ENCODE measurements at places on chromosomes 12 and 14. TPM values are rescaled to one million over a fixed set of nuclear protein-coding genes. Genes with fewer than 3 reads are reported as not detected.

The PSEN1 gene
- 41.9 TPM for total RNA-seq

The PSMB5 gene
- 491 TPM for total RNA-seq

The ADCY4 gene
- 0.84 TPM for total RNA-seq

The LAG3 gene
- total RNA-seq: 4.1 TPM

The NDRG2 gene
- 17.1 TPM for total RNA-seq

GRCh38 chr12:56980941-56981530, 23.6 kb upstream of the RDH16 start:
- no peak overlapping the region for H3K4me3 ChIP-seq
- no peaks in the 10 kb centered on the region for H3K36me3 ChIP-seq
- H3K4me1 ChIP-seq: no peaks in the 10 kb centered on the region
- no peak overlapping the region for H3K27ac ChIP-seq

DNA sequence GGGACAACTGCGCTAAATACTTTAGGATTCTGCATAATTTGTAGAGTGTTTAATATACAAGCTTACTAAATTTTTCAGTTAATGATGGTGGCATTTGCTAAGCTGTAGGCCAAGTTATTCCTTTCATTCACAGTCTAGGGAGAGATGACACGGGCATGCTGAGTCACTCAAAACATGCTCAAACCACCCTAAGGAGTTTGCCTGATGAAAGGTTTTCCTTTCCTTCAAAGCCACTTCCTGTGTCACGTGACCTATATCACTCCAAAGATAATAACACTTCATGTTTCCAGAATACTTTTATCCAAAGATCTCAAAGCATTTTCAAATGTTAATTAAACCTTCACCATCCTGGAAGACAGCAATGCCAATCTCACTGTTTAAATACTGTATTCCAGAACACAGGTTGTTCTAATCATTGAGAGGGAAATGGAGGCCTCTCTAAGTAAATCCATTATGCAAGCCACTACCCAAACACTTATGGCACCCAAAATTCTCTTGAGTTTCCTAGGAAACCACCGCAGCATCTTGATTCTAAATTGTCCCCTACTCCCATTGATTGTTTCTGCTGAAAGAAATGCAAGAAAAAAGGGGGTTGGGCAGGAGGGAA, 207.0 kb upstream of the CDKN3 start:
- H3K36me3 ChIP-seq: no peaks in the 10 kb centered on the region
- no peak overlapping the region for H3K27ac ChIP-seq
- peak; percentile 53 for DNase-seq
- peaks cover 3% of the 10 kb centered on the region for H3K4me1 ChIP-seq
- no peaks in the 10 kb centered on the region for H3K27me3 ChIP-seq

DNA sequence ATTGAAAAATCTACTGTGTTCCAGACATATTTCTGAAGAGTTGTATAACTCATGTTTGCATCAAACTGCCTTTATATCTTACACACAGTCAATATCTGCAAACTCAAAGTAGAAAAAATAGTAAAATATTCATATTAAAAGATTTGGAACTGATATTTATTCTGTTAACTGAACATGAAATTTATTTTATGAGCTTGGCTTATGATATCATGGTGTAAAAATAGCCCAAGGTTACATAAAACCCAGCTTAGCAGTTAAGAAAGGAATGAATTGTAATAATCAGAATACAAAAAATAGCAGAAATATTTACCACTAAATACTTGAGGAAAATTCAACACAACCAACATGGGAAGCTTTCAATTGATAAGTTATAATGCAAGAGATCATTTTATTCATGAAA, 367.9 kb downstream of the FLRT2 start:
- DNase-seq: no peak
- H3K4me1 ChIP-seq: no peaks in the 10 kb centered on the region
- no peaks in the 10 kb centered on the region for H3K36me3 ChIP-seq
- H3K27ac ChIP-seq: no peak overlapping the region

- DNase-seq: peak; percentile 51
- no peaks in the 10 kb centered on the region for H3K27me3 ChIP-seq
- no peak overlapping the region for H3K4me3 ChIP-seq
Observed at GRCh38 chr14:105980224-105980623, 453.8 kb downstream of the TMEM121 start.

GRCh38 chr14:34785223-34786006, 71.0 kb upstream of the CFL2 start:
- no peaks in the 10 kb centered on the region for H3K4me1 ChIP-seq
- no peak overlapping the region for H3K4me3 ChIP-seq
- H3K36me3 ChIP-seq: peaks cover 45% of the 10 kb centered on the region
- no peak for DNase-seq
- H3K27me3 ChIP-seq: no peaks in the 10 kb centered on the region
- H3K27ac ChIP-seq: no peak overlapping the region

DNA sequence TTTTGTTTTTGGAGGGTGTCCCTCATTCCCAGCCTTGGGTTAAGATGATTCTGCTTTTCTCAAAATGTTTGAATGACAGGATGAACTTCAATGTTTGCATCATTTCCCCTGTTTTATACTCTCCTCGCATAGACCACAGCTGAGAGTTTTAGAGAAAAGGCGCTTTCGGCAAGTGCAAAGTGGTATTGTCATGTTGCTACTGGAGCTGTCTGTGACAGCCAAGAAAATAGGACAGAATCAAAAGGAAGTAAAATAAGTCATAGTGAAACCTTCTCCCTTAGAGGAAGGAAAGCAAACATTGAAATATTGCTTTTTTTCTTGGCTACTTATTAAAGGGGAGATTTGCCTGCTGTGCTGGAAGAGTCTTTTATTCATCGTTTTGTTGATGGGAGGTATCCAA, 33.5 kb upstream of the ARHGAP5 start:
- no peak overlapping the region for H3K4me3 ChIP-seq
- H3K27me3 ChIP-seq: no peaks in the 10 kb centered on the region
- H3K36me3 ChIP-seq: no peaks in the 10 kb centered on the region
- no peaks in the 10 kb centered on the region for H3K4me1 ChIP-seq

GRCh38 chr14:102279282-102279681, 25.7 kb downstream of the MOK start:
- no peak for DNase-seq
- H3K4me3 ChIP-seq: no peak overlapping the region
- no peaks in the 10 kb centered on the region for H3K36me3 ChIP-seq
- H3K27ac ChIP-seq: no peak overlapping the region

GRCh38 chr14:84323978-84324377, 1206.0 kb upstream of the FLRT2 start:
- peak overlapping the region; percentile 6 for H3K27ac ChIP-seq
- H3K27me3 ChIP-seq: no peaks in the 10 kb centered on the region
- DNase-seq: peak; percentile 67
- H3K4me1 ChIP-seq: peaks cover 14% of the 10 kb centered on the region
- H3K4me3 ChIP-seq: no peak overlapping the region

GRCh38 chr14:32694795-32695449, 243.8 kb upstream of the NPAS3 start:
- no peaks in the 10 kb centered on the region for H3K36me3 ChIP-seq
- no peak overlapping the region for H3K4me3 ChIP-seq
- H3K27me3 ChIP-seq: no peaks in the 10 kb centered on the region
- DNase-seq: no peak

- no peak for DNase-seq
- no peaks in the 10 kb centered on the region for H3K36me3 ChIP-seq
- H3K27ac ChIP-seq: no peak overlapping the region
- H3K4me1 ChIP-seq: peaks cover 13% of the 10 kb centered on the region
- no peaks in the 10 kb centered on the region for H3K27me3 ChIP-seq
Observed at GRCh38 chr12:12004524-12004923, 66.2 kb upstream of the BCL2L14 start.

GRCh38 chr12:18837505-18837904, 99.6 kb downstream of the CAPZA3 start:
- H3K27me3 ChIP-seq: no peaks in the 10 kb centered on the region
- no peak overlapping the region for H3K4me3 ChIP-seq
- no peaks in the 10 kb centered on the region for H3K36me3 ChIP-seq
- H3K4me1 ChIP-seq: peaks cover 6% of the 10 kb centered on the region
- DNase-seq: no peak

DNA sequence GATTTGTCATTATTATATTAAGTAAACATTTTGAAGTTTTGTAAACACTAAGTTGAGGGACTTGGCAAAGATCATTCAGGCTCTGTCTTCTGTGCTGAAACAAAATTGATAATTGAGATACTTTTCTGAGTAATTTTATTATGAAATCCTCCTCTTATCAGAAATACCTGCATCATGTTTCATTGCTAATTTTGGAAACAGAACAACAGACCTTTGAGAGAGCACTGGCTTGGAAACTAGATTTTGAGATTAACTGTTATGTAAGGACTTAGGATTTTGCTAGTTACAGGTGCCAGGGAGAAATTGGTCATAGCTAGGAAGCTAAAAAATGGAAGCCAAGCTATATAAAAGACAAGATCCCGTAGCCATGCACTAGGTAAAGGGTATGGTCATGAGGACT, 201.7 kb upstream of the DCN start:
- no peaks in the 10 kb centered on the region for H3K36me3 ChIP-seq
- H3K4me1 ChIP-seq: peaks cover 19% of the 10 kb centered on the region
- H3K4me3 ChIP-seq: no peak overlapping the region
- H3K27me3 ChIP-seq: peaks cover 7% of the 10 kb centered on the region
- H3K27ac ChIP-seq: no peak overlapping the region

- no peak overlapping the region for H3K27ac ChIP-seq
- H3K36me3 ChIP-seq: no peaks in the 10 kb centered on the region
- H3K27me3 ChIP-seq: no peaks in the 10 kb centered on the region
- H3K4me1 ChIP-seq: no peaks in the 10 kb centered on the region
- DNase-seq: peak; percentile 33
Observed at GRCh38 chr12:100359822-100360221, 2.9 kb downstream of the SLC17A8 start.

DNA sequence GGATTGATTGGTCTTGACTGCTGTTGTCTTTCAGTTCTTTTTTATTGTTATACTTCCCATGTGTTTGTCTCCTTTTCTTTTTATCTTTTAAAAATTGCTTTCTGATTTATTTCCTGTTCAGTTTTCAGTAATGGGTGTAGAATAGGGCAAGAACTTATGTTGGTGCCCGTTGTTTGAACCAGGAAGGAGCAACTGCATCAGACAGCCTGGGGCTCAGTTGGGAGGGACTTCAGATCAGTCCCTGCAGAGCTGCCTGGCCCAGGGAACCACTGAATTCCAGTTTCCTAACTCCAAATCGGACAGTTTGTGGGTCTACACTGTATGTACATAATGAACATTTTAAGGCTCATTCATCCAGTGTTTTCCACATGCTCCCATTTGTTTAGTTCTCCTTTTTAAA, 64.9 kb downstream of the FBXO34 start:
- H3K4me1 ChIP-seq: peaks cover 9% of the 10 kb centered on the region
- no peak overlapping the region for H3K4me3 ChIP-seq
- no peaks in the 10 kb centered on the region for H3K36me3 ChIP-seq

GRCh38 chr12:66331814-66332213, 29.5 kb downstream of the HELB start:
- no peak overlapping the region for H3K4me3 ChIP-seq
- H3K27me3 ChIP-seq: no peaks in the 10 kb centered on the region
- no peaks in the 10 kb centered on the region for H3K4me1 ChIP-seq

GRCh38 chr12:23561364-23562345, 387.8 kb downstream of the SOX5 start:
- no peak overlapping the region for H3K4me3 ChIP-seq
- H3K36me3 ChIP-seq: no peaks in the 10 kb centered on the region
- H3K4me1 ChIP-seq: peaks cover 24% of the 10 kb centered on the region
- peaks cover 10% of the 10 kb centered on the region for H3K27me3 ChIP-seq

DNA sequence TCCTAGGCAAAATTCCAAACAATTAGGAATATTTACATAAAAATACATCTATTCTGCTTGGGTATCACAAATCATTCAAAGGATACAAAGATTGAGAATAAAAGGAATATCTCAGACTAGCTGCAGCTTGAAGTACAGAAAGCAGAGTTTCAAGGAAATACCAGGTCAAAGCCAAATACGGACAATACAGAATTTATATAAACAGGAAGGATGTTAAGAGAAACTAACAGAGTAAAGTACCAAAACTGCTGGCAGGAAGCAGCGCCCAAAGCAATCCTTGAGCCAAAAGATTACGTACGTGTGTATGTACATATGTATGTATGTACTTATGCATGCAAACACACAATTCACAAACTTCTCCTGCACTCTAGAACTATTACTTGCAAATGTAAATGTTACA, 86.6 kb downstream of the PPP1R12A start:
- peaks cover 8% of the 10 kb centered on the region for H3K36me3 ChIP-seq
- peak; percentile 78 for DNase-seq
- H3K4me3 ChIP-seq: no peak overlapping the region
- H3K27me3 ChIP-seq: no peaks in the 10 kb centered on the region
- peaks cover 22% of the 10 kb centered on the region for H3K4me1 ChIP-seq

DNA sequence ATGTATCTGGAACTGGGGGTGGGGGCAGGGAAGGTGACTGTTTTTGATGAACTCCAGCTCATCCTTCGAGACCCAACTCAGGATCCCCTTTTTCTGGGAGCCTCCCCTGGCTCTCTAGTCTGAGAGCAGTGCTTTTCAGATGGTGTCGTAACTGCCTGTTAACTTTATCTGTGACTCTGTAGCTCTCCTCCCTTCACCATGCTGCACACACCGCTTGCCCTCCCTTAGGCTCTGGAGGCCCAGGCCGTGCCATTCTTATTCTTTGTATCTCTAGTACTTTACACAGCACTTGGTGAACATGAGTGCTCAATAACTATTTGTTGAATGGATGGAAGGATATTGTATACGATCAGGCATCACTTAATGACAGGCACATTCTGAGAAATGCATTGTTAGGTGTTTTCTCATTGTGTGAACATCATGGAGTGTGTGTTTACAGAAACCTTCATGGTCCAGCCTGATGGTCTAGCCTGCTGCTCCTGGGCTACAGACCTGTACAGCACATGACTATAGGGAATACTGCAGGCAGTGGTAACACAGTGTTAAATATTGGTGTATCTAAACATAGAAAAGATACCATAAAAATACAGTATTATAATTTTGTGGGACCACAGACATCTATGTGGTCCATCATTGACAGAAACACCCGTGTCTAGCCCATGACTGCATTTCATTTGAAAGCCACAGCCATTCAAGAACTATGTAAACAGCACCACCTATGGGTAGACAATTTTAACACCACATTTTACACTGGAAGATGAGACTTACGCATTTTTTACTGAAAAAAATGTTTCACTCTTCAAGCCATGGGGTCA, 91.8 kb downstream of the EML1 start:
- no peaks in the 10 kb centered on the region for H3K36me3 ChIP-seq
- peak overlapping the region; percentile 62 for H3K27ac ChIP-seq
- DNase-seq: peak; percentile 81
- H3K27me3 ChIP-seq: no peaks in the 10 kb centered on the region

- no peak overlapping the region for H3K27ac ChIP-seq
- peaks cover 23% of the 10 kb centered on the region for H3K27me3 ChIP-seq
- no peak overlapping the region for H3K4me3 ChIP-seq
- DNase-seq: no peak
Observed at GRCh38 chr12:91574391-91574790, 391.8 kb upstream of the DCN start.

Measured in A673 (cell line).